ENCODE measurements at places on chromosomes 2 and 18. TPM values are rescaled to one million over a fixed set of nuclear protein-coding genes. Genes with fewer than 3 reads are reported as not detected.

MYOM1 gene
- total RNA-seq: not detected

DNA sequence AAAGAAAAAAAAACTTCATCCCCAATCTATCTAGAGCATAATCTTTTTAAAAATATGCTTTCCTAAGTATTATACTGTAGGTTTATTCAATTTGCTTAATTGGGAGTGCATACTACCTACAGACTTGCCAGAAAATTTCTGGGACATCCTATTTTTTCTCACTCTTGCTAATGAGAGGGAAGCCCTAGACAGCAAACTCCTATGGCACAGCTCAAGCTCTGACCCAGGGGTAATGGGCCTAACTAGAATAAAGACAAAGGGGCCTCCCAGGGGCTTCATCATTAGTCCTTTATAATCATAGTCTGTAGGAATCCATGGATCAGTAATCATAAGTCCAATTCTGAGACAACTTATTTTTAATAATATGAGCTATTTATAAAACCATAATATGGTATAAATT, 142.6 kb upstream of the ITGA4 start:
- DNase-seq: no peak

DNA sequence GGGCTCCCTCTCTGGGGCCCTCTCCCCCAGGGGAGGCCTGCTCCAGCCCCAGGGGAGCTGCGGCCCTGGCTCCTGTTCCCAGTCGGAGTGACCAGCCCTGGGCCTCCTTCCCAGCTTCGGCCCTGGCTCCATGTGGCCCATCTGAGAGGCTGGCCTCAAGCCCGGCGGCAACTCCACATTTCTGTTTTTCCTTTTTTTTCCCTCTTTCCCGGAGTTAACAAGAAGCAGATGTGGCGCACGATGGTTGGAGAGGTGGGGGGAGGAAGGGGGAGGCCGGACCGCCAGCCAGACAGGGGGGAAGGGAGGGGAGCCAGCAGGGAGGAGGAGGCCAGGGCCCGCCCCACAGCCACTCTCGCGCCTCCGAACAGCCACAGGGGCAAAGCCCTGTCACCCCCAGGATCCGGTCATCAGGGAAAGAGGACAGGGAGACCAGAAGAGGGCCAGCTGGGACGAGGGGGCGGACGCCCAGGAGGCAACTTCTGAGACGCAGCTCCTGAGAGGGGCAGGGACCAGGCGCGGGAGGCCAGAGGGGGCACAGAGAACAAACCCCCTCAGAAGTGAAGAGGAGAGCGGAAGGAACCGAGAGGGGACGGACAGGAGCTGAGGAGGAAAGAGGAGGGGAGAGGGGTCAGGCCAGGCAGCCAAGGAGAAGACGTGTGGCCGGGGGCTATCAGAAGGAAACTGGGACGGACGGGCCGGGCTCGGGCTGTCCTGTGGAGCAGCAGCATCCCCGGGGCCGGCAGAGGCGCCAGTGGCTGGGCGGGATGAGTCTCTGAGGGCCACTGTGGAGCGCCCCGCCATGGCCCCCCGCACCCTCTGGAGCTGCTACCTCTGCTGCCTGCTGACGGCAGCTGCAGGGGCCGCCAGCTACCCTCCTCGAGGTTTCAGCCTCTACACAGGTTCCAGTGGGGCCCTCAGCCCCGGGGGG, at the start of gene EMILIN1:
Gene EMILIN1 (plus strand): TSS at position 349 of the 928 bp plus-strand sequence. CDS start 451 bp downstream, at position 800.
- no peak for DNase-seq

- DNase-seq: no peak
Measured at GRCh38 chr18:2956056-2956455, 56.9 kb downstream of the LPIN2 start.

- no peak for DNase-seq
Measured at GRCh38 chr2:8480915-8481314, 200.9 kb upstream of the ID2 start.

DNA sequence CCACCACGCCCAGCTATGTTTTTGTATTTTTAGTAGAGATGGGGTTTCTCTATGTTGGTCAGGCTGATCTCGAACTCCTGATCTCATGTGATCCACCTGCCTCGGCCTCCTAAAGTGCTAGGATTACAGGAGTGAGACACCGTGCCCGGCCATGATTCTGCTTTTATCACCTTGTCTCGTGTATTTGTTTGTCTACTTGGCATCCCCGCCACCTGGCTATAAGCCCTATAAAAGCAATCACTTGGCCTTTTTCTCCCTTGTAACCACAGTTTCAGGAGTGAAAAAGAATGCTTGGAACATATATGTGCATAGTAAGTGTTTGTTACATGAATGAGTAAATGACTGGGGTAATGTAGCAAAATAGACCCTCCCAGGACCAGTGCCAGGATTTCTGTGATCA, 77.5 kb upstream of the PAPOLG start:
- no peak for DNase-seq

ZNF516 gene
- total RNA-seq: 4.8 TPM
